ENCODE measurements at places on chromosomes 12 and 14.

DNA sequence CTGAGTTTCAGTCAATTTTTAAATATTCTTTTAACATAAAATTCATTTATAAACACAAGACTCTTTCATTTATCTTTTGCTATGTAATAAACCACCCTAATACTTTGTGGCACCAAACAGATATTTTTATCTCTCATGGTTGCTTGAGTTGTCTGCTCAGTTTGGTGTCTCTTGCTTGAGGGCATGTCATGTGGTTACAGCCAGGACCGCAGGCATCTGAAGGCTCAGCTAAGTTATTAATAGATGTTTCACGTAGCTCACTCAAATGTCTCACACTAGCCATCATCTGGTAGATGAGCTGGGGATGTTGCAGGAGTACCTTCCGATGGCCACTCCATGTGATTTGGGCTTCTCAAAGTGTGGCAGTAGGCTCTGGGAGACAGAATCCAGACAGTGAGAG is 597.8 kb downstream of the ETNK1 start:
- DNase-seq: no peak

DNA sequence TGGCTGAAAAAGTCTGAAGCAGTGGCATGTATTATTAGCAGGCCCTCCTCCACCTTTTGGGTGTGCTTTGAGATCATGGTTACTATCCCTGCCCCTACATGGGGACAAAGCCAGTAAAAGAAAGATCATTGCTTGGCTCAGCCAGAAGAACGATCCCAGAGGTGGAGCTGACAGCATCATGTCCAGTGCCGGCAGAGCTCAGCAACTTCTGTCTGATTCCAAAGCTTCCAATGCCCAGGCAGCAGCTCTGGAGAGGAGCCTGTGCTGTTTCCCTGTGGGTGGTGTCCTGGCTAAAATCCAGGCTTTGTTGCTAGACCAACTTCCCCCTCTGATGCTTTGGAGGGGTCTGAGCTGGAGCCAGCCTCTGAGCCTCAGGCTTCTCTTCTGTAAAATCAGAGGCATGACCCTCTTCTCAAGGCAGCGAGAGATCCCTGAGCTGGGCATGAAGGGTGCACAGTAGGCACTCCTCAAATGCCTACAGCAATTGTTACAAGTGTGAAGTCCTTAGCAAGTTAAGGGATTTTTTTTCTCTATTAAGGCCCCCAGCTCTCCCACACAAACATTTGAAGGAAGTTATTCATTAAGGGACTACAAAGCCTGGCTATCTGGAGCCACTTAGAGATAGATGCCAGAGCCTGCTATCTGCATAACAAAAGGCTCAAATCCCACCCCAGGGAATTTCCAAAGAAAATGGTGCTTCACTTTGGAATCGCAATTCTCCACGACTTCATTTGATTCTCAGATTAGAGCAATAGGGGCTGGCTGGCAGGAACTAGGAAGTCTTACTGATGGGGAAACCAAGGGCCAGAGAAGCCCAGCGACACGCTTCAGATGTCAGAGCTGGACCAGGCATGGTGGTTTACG is 10.9 kb upstream of the GSC start:
- DNase-seq: no peak

GRCh38 chr12:20272161-20272560 is 96.2 kb upstream of the PDE3A start:
- DNase-seq: no peak

GRCh38 chr12:49907352-49907751 is 3.7 kb upstream of the FAIM2 start:
- DNase-seq: no peak

DNA sequence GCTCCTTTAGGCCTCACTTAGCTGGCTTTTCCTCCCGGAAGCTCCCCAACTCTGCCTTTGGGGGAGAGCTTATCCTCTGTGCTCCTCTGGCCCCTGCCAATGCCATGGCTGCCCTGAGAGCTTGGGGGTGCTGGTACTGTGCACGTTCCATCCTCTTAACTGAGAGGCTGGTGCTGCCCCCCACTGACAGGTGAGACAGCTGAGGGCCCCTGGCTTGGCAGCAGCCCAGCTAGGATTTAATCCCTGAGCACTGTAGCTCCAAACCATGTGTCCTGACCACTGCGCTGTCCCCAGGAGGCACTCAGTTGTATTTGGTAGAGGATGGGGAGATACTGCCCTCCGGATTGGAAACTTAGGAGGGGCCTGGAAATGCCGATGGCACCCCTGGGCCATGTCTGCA is 46.1 kb downstream of the UBE3B start:
- no peak for DNase-seq

DNA sequence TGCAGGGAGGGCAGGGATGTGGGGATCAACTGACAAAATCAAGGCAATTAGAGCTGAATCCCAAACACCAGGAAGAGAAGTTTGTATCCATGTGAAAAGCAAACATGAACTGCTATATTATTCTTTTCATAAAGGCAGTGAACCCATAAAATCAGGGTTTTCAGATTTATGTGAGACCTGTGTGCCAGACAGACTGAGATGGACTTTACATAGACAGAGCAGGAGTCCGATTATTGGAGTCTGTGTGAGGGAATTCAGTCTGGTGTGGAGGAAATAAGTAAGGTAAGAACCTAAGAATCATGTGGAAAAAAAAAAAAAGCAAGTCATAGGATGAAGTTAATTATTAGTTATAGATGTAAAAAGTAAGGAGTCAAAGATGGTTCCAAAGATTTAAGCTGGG is 45.1 kb upstream of the SYCP3 start:
- DNase-seq: no peak

DNA sequence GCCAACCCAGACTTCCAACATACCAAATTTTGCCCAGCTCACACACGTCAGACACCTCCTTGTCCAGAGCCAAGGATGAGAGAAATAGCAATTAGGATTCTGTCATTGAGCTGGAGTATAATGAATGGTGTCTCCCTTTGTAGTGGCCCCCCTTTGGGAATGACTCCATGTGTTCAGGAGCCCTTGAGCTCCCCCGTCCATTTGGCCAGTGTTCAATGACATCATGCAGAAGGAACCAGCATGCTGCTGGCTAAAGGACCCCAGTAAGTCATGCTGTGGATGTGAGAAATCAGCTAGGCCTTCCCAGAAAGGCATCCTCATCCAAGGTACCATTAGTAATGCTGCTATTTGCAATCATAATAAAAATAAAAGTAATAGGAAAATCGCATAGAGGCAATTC is 158.8 kb upstream of the SRRM4 start:
- no peak for DNase-seq

DNA sequence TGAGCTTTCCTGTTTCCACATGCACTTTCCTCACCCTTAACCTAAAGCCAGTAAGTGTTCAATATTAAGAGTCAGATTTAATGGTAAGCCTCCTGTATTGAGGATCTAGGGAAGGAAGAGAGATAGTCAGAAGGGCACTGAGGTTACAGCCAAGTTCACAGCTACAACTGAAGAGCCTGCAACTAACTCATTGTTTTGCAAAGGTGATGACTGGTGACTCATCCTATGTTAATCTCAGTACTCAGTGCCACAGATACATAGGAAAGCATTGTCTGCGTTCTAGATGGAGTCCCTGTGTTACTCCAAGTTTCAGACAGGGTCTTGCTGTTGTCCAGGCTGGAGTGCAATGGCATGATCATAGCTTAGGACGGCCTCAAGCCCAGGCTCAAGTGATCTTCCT is 157.0 kb upstream of the RBM19 start:
- DNase-seq: no peak

GRCh38 chr14:100873096-100873482 is 30.4 kb downstream of the RTL1 start:
- DNase-seq: no peak

GRCh38 chr12:20487519-20487918 is 119.2 kb downstream of the PDE3A start:
- DNase-seq: no peak

DNA sequence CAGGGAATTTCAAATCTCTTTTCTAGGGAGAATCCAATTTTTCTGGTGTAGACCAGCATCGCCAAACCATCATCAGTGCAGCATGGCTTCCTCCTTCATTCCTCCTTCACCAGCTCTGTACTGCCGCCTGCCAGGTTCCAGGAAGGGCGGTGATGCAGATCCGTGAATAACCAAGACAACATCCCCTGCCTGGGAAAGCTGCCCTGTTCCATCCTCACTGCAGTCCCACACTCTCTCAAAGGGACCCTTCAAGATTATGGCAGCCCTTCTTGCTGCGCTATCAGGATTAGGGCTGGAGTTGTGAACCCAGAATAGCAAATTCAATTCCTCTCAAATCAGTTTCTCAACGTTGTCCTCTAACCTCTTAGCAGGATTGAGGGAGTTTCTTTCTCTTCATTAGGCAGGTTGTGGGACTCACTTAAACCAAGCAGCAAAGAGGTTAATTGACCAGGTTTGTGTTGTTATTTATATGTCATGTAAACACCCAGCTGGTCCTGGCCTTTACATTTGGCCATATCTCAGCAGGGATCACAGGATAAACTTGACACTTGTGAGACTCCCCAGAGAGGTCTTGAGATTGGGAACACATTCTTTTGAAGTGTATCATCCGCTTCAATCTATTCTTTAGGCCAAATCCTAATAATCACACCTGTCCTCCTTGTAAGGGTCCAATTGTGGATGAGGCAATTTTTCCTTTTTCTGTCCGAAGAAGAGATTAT is 26.2 kb downstream of the TMEM30B start:
- no peak for DNase-seq

- no peak for DNase-seq
Measured at GRCh38 chr12:98595243-98595988, 1.9 kb downstream of the SLC25A3 start.

GRCh38 chr12:56330936-56331490 is 2.8 kb downstream of the PAN2 start:
- no peak for DNase-seq

DNA sequence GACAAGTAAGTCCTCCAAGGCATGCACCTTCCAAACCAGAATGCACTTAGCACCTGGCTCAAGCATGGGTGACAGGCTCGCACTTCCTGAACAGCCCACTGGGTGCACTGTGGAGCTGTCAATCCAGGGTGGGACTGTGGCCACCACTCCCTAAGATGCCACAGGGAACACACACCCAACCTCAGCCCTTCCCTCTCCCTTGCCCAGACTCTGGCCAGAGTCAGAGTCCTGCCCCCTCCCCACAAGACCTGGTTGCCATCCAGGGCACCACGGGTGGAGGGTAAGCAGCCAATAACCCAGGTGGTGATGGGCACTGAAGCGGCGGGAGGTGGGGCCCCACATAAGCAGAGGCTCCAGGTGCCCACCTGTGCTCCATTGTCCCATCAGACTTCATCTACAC is 160.6 kb downstream of the MYRFL start:
- no peak for DNase-seq

- DNase-seq: no peak
Measured at GRCh38 chr12:88062474-88062873, 33.3 kb upstream of the C12orf50 start.

- no peak for DNase-seq
Measured at GRCh38 chr12:68138480-68138879, 21.1 kb downstream of the IFNG start.

DNA sequence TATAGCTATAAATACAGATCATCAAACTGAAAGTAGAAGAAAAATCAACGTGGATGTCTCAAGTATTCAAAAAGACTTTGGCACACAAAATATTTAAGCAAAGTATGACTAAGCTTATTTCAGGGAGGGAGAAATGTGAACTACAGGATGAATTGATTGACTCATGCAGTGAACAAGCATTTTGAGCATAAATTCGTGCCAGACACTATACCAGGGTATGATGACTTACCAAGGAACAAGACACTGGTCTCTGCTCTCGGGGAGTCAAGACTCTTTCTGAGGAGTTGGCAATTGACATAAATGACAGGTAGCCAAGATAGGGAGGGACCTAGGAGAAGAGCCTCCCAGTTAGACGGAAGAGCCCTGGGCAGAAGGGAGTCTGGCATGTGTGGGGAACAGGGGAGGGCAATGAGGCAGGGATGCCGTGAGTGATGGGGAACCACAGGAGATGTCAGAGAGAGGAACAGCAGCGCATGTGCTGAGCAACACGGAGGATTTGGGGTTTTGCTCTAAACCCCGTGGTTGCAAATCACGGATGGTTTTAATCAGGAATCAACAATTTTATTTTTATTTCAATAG is 115.2 kb downstream of the TMEM132D start:
- DNase-seq: no peak

- no peak for DNase-seq
Measured at GRCh38 chr12:39329018-39329417, 113.9 kb downstream of the KIF21A start.

GRCh38 chr12:108410689-108411088 is 71.6 kb upstream of the CMKLR1 start:
- DNase-seq: no peak

GRCh38 chr12:103956509-103957027 is 9.1 kb upstream of the TDG start:
- no peak for DNase-seq

GRCh38 chr12:101925361-101925760 is 48.0 kb downstream of the DRAM1 start:
- no peak for DNase-seq

DNA sequence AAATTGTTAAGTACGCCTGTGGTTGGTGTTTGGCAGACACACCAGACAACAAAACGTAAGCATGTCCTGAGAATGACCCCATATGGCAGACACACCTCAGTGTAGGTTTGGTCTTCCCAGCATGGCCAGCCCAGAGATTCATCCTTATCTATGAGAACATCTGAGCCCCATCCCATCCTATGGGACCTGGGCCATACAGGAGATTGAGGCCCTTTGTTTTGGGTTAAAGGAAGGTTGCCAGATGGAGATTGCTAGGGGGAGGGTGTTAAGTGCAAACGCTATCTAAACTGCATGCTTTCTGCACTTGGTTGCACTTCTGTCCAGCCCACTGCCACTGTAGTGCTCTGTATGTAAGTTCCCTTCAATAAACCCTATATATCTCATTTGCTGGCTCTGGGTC is 4.1 kb upstream of the PCNX4 start:
- DNase-seq: no peak

Data from stimulated activated CD4-positive, alpha-beta T cell treated with anti-CD3 and anti-CD28 coated beads, Interleukin-1b, Interleukin-23, amount 100 ng/mL, for 4 hours (primary cell).